ENCODE measurements at places on chromosomes 1 and 21.

DNA sequence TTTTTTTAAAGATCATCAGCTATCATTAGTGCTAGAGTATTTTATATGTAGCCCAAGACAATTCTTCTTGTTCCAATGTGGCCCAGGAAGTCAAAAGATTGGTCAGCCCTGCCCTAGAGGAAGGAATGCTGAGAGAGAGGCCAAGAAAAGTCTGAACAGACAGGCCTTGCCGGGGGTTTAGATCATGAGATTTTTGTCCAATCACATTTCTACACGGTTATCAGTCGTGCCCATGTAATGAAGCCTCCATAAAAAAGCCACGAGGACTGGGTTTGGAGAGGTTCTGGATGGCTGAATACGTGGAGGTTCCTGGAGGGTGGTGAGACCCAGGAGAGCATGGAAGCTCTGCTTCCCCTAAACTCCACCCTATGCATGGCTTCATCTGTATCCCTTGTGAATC is 24.3 kb upstream of the ENO1 start:
- DNase-seq, result no peak

- no peak for DNase-seq
These were observed 2.7 kb downstream of the CDC14A start for GRCh38 chr1:100354971-100355394.

DNA sequence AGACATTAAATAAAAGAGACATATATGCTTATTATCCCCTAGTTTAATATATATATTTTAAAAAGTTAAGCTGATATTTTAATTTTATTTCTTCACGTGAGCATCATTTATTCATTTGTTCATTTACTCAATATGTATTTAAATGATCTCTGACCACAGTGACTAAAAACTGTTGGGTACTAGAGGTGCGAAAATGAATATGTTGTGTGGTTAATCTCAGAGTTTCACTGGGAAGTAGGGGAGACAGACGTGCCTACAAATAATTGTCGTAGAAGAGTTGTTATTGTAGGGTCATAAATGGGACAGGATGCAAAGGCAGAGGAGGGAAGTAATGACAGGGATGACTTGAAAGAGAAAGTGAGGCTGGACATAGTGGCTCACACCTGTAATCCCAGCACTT is 213.0 kb upstream of the CACYBP start:
- DNase-seq, result no peak

GRCh38 chr1:235583511-235584001 is 66.0 kb downstream of the GNG4 start:
- DNase-seq, result no peak

GRCh38 chr21:24294171-24294570 is 1313.1 kb downstream of the MRPL39 start:
- no peak for DNase-seq

GRCh38 chr1:188089461-188089860 is 1260.7 kb downstream of the PLA2G4A start:
- DNase-seq, result no peak

- DNase-seq, result no peak
These were observed 88.4 kb upstream of the KCNA3 start for GRCh38 chr1:110763149-110763548.

DNA sequence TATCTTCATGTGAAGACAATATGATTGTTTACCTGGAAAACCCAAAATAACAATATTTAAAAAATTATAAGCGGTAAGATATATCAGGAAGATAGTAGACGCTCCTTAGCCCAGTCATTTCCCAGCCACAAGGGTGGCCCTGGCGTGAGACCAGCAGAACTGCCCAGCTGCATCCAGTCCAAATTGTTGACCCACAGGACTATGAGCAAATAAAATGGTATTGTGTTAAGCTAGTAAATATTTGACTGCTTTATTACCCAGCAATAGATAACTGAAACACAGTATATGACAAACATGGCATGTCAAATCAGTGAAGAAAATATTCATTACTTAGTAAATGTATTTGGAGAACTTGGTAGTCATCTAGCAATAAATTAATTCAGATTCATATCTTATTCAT is 294.3 kb upstream of the SPAG17 start:
- no peak for DNase-seq

DNA sequence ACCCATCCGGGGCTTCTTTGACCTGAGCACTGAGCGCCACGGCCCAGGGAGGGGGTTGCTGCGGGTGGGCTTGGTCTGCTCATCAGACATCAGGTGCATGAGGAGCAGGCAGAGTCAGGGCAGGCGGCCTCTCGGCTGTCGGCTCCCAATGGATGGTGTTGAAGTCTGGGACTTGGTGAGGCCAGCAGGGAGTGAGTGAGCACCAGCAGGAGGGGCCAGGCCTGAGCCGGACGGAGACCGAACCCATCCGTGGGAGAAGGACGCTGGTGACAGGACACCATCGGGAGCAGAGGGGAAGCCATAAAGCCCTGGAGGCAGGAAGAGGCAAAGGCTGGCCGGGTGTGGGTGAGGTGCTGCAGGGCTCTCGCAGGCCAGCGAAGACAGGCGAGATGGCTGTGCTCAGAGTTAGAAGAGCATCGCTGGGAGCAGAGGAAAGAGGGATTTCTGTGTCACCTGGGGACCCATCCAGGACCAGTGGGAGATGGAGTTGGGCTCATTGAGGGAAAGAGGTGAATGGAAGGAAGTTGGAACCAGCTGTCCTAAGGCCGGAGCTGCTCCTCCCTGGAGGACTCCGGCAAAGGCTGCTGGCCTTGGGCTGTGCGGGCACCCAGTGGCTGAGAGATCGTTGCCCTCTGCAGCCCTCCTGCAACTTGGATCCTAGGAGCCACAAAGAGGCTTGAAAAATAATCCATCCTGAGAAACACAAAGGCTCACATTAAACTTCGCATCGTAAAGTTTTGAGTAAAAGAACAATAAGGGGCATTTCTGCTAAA is 49.9 kb downstream of the PDE9A start:
- no peak for DNase-seq

DNA sequence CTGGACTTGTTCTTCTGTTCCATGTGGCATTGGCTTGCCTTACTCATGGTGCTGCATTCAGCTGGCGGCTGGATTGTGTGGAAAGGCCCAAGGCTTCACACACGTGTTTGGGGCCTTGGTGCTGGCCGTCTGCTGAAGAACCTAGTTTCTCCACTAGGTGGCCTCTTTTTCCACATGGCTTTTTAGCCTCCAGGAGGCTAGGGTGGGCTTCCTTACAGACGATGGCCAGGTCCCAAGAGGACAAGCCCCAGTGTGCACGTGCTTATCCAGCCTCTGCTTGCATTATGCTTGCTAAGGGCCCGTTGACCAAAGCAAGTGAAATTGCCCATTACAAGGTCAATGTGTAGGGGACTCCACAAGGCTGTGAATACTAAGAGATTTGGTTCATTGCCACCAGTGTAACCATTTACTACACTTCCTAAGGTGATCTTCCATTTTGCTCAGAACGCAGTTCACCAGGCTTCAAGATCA is 47.5 kb upstream of the FOXO6 start:
- no peak for DNase-seq

GRCh38 chr1:202615501-202616354 is 94.5 kb downstream of the SYT2 start:
- no peak for DNase-seq

DNA sequence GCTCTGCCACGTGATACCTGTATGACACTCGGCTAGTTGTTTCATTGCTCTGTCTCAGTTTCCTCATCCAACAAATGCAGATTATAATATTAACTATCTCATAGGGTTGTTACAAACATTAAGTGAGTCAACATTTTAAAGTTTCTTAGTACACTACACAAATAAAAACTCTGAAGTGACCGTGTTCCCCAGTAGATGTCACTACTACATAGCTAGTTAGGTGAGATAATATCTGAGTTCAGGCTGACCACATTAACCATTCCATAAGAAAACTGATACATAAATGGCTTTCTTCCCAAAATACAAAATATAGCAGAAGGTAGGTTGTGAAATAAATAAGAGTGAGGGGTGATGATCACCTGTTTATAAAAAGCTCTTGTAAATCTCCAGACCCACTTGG is 214.1 kb downstream of the NUF2 start:
- no peak for DNase-seq

GRCh38 chr1:24309762-24310485 is 9.2 kb upstream of the GRHL3 start:
- no peak for DNase-seq

GRCh38 chr1:77322061-77322900 is 40.5 kb downstream of the AK5 start:
- DNase-seq, result no peak

- DNase-seq, result no peak
These were observed 229.5 kb upstream of the VAMP3 start for GRCh38 chr1:7541629-7542028.

DNA sequence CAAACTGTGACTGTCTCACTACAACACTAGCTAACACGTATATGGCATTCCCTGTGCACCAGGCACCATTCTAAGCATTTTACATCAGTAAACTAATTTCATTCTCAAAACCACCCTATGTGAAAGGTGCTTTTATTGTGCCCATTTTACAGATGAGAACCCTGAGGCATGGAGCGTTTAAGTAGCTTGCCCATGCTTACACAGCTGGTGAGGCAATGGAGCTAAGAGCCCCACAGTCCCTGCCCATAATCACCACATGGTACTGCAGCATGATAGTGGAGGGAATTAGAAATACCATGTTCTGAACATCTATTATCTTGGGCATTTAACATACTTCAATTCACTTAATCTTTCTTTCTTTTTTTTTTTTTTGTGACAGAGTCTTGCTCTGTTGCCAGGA is 31.1 kb upstream of the KLHDC8A start:
- DNase-seq, result no peak

- no peak for DNase-seq
These were observed 157.8 kb downstream of the SDCCAG8 start for GRCh38 chr1:243413431-243414151.

- DNase-seq, result no peak
These were observed 356.3 kb upstream of the DPYD start for GRCh38 chr1:98277118-98277517.

DNA sequence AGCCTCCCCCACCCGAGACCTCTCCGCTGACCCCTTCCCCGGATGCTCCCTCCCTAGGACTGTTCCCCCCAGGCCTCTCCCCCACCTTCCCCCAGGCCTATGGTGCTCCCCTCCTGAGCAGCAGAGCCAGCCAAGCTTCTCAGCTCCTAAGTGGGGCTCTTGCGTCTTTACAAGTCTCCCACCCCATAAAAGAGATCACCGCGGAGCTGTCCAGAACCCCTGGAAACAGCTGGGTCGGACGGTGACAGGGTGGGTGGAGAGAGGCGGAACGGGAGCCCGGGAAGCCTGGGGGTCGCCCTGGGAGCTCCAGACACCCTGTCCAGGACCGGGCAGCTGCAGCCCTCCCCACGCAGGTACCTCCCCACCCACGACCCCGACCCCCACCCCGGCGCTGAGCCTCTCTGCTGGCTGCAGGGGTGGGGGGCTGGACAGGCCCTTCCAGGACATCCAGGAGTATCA is 61.2 kb downstream of the WNT9A start:
- no peak for DNase-seq

GRCh38 chr1:203306965-203307541 is 1.7 kb downstream of the BTG2 start:
- no peak for DNase-seq

Measured in activated naive CD4-positive, alpha-beta T cell (primary cell).